ENCODE measurements at places on chromosomes 16 and 17.

DNA sequence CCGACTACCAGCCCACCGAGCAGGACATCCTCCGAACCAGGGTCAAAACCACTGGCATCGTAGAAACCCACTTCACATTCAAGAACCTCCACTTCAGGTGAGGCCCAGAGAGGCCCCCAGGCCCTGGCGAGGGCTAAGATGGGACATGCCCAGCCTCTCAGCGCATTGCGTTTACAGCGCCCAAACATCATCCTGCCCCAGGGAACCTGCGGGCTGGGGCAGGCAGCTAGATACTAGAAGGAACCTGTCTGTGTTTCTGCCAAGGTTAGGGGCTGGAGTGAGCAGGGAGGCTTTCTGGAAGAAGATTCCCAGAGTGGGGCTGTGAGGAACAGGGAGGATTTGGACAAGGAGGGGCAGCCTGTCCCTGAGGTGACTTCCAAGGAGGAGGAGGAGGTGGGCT is 90.6 kb downstream of the AMFR start:
- no peak for DNase-seq

DNA sequence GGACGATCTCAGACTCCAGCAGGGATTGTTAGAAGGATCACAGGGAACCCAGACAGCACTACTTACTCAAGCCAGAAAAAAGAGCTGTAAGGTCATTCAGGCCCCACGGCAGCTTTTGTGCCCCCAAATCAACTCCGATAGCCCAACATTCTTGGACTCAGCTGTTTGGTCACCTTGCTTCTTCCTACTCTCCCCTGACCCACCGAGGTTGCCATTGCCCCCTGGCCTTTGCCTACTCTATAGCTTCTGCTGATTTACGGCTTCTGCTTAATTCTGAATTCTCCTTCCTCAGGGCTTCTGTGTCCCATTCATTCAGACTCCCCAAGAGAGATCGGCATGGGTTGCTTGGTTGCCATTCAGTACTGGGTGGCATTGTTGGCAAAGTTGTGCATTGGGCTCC is 8.6 kb upstream of the ITPRIPL2 start:
- DNase-seq, result no peak

GRCh38 chr17:40072040-40072734 is 9.4 kb downstream of the THRA start:
- DNase-seq, result no peak

DNA sequence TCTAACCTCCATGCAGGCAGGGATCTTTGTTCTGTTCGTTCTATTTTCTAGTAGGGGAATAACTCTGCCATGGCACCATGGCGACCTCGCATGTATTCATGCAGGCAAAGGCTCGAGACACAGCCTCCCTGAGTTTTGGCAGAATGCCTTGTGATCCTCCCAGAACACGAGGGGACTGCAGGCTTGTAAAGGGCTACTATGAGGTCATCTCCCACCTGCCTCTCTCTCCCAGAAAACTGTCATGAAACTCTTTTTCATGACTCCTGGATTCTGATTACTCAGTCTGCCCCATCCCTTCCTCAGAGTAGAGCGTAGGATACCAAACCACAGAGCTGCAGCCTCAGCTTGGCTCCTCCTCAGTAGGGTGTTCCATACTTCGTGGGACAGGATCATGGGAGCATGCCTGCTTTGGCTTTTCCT is 64.3 kb downstream of the IGF2BP1 start:
- DNase-seq, result no peak

DNA sequence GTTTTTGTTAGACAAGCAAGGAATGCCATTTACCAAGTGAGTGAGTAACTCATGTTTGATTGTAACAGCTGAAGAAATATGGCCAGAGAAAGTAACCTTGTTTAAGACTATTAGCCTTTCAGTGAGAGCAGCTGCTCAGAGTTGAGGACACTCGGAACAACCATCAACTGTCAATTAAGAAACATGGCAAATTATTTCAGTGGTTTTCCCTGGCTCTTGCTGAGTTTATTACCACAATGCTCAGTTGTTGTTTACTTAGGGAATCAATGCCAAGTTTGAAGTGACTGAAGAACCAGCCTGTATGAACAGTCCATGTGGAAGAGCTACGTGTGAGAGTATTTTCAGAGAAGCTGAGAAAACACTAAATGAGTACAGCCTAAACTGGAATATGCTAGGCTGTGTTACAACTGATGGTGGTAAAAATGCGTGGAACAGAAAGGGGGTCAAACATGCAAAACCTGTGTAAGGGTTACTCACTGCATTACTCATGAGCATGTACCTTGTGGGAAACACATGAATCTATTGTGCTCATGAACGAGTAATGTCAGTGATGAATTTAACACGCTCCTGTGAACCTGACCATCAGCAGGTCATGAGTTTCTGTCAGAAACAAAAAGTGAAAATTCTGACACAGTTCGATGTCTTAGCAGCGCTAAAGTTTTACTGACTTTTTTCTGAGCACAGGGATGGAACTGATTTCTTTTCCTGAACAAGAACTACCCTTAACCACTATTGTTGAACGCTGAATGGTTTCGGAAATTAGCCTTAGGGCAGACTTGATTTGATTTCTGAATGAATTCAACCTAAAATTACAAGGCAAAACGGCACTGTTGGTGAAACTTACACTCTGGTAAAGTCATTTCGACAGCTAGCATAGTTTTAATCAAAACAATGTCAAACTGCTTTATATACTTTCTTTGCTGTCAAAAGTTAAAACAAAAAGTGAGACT is 33.5 kb downstream of the GNA13 start:
- no peak for DNase-seq

GRCh38 chr17:65656390-65657250 is 95.2 kb upstream of the AXIN2 start:
- DNase-seq, result peak; percentile 22

- no peak for DNase-seq
Measured at GRCh38 chr17:44887971-44888954, 11.0 kb downstream of the EFTUD2 start.
